ENCODE measurements at places on chromosomes 2 and 18. TPM values are rescaled to one million over a fixed set of nuclear protein-coding genes. Genes with fewer than 3 reads are reported as not detected.

Gene MOCOS
- under 0.01 TPM for total RNA-seq

Gene KCNK3
- total RNA-seq, result 0.21 TPM

Gene SCYGR4
- not detected for total RNA-seq

Gene GGCX
- total RNA-seq, result 11.0 TPM

Gene LYPD6
- not detected for total RNA-seq

Gene INHA
- total RNA-seq, result not detected

Gene ITGA4
- 138 TPM for total RNA-seq

Gene AQP12B
- total RNA-seq, result not detected

Gene CHST9
- 0.10 TPM for total RNA-seq

Gene TSPYL6
- total RNA-seq, result not detected

Gene ANKRD29
- total RNA-seq, result 0.52 TPM

Gene ITM2C
- 20.6 TPM for total RNA-seq

Gene PDE1A
- total RNA-seq, result not detected

Gene ANKRD62
- total RNA-seq, result not detected

Gene RDH14
- total RNA-seq, result 21.7 TPM

Gene SIX3
- not detected for total RNA-seq

Gene PRPF40A
- total RNA-seq, result 230 TPM

Gene DUSP19
- total RNA-seq, result 0.42 TPM

Gene METTL4
- total RNA-seq, result 9.7 TPM

Gene COL4A4
- total RNA-seq, result 0.21 TPM

Gene GPR45
- total RNA-seq, result not detected

Gene RGPD3
- total RNA-seq, result 1.5 TPM

Gene XDH
- total RNA-seq, result not detected

Gene CERKL
- 0.21 TPM for total RNA-seq

Gene WDR75
- total RNA-seq, result 60.6 TPM

Gene ZAP70
- 137 TPM for total RNA-seq

Gene ZCCHC2
- 54.5 TPM for total RNA-seq

Gene NIFK
- 33.1 TPM for total RNA-seq

Gene MSTN
- total RNA-seq, result not detected

Gene STARD6
- not detected for total RNA-seq

Gene BCL11A
- 11.2 TPM for total RNA-seq

Gene REEP1
- total RNA-seq, result 0.63 TPM

Gene KYNU
- total RNA-seq, result 35.9 TPM

Gene MBP
- 80.7 TPM for total RNA-seq

Gene CIDEA
- not detected for total RNA-seq

Gene NYAP2
- 0.10 TPM for total RNA-seq

Gene SERPINB12
- total RNA-seq, result not detected

Gene TMEM150A
- 3.1 TPM for total RNA-seq

Gene STAT4
- total RNA-seq, result 163 TPM

Gene ANKRD30BL
- not detected for total RNA-seq
